Activated CD4-positive, alpha-beta T cell treated with anti-CD3 and anti-CD28 coated beads, Interleukin-2, amount 50 U/mL, for 1 hour (primary cell): ENCODE measurements at places on chromosomes 5 and 9.
A peak's percentile ranks its signal among the peaks of the same experiment; 100 is the strongest.

GRCh38 chr5:168948746-168949145 lies 352.2 kb downstream of the SLIT3 start:
- DNase-seq = no peak

DNA sequence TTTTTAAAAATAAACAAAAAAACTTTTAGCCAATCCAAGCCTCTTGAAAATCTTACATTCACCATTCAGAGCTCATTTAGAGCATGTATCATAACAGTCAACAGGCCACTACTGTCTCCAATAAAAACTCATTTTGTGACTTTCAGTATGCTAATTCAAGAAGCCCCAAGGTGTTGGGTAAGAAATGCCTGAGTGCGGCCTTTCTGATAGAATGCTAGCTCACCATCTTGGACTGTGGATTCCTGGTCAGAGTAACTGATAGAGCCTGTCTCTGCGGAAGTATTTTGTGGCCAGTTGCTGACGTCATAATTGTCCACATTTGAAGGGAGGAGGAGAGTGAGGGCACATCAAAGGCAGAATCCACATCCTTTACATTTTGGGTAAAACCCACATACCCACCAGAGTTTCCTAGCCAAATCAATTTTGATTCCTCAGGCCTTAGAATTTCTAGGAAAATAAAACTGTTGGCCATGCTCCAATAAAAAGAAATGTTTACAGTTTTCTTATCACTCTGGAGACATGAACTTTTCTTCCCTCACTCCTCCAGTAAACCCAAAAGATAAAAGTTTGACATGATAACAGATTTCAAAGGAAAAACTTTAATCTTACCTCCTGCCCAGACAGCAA lies 41.1 kb upstream of the ERCC6L2 start:
- no peak for DNase-seq

DNA sequence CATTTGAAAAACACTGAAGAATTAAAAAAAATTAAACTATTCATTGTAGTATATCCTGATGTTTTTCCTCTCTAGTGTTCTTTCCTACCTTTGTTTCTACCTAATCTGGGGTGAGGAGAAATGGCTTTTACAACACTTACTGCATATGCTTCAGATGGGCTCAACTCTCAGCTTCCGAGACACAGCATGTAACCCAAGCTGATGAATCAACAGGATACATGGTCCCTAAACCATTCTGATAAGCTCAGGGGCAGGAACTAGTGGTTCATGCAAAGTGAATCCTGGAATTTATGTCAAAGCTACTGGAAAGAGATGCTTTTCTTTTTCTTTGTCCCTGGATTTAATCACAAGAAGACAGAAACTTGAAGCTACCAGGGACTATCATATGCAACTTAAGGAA lies 672.5 kb upstream of the RORB start:
- DNase-seq = no peak

DNA sequence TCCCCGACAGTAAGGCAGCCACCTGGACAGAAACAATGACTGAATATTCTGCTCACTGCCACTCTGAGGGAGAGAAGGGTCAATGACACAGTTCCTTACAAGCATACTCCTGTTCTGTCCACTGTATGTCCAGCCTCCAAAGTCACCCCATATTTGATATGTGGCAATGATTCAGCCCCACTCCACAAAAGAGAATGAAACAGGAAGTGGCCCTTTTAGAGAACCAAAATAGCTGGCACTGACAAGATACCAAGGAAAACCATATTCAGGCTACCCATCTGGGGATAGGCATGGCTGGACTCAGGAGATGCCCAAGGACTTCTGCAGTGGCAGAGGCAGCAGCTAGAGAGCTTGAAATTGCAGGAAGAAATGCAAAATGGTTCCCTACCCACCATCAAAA lies 12.8 kb upstream of the GFRA3 start:
- DNase-seq = no peak

- no peak for DNase-seq
These were observed 84.9 kb upstream of the NR3C1 start for GRCh38 chr5:143488381-143488780.

- no peak for DNase-seq
These were observed 537.4 kb downstream of the TAF11L14 start for GRCh38 chr5:18171684-18172083.

DNA sequence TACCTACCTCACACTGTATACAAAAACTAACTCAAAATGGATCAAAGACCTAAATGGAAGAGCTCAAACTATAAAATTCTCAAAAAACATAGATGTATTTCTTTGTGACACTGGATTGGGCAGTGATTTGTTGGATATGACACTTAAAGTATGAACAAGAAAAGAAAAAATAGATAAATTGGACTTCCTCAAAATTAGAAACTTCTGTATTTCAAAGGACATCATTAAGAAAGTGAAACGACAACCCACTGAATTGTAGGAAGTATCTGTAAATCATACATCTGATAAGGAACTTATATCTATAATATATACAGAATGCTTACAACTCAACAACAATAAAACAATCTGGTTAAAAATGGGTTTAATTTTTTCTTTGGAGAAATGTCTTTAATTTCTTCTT lies 96.7 kb downstream of the NRG2 start:
- DNase-seq = no peak

- no peak for DNase-seq
These were observed 30.2 kb upstream of the SEMA6A start for GRCh38 chr5:116604805-116605204.

- no peak for DNase-seq
These were observed 346.4 kb downstream of the ARL15 start for GRCh38 chr5:53963958-53964357.

- DNase-seq = no peak
These were observed 19.1 kb downstream of the GALNT10 start for GRCh38 chr5:154209591-154210081.

DNA sequence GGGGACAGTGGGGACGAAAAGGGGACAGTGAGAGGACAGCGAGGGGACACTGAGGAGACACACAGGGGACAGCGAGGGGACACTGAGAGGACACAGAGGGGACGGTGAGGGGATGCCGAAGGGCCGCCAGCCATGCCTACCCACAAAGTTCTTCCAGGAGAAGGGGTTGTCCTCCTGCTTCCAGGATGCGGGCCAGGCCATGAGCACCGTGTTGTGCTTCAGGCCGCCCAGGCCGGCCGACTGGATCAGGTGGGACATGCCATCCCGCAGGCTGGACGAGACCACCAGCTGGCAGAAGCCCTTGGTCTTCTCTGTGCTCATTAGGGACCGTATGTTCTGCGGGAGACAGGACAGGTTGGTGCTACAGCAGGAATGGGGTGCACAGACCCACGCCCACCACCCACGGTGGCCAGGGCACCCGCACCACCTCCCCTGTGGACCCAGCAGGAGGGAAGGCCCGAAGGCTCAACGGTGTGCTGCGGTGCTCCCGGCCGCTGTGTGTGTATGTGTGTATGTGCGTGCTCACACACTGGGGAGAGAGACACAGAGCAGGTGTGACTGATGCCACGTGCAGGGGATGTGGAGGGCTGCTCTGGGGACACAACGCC lies 46.6 kb downstream of the SLC12A7 start:
- no peak for DNase-seq

- no peak for DNase-seq
These were observed 8.8 kb downstream of the KCNV2 start for GRCh38 chr9:2725898-2726649.

DNA sequence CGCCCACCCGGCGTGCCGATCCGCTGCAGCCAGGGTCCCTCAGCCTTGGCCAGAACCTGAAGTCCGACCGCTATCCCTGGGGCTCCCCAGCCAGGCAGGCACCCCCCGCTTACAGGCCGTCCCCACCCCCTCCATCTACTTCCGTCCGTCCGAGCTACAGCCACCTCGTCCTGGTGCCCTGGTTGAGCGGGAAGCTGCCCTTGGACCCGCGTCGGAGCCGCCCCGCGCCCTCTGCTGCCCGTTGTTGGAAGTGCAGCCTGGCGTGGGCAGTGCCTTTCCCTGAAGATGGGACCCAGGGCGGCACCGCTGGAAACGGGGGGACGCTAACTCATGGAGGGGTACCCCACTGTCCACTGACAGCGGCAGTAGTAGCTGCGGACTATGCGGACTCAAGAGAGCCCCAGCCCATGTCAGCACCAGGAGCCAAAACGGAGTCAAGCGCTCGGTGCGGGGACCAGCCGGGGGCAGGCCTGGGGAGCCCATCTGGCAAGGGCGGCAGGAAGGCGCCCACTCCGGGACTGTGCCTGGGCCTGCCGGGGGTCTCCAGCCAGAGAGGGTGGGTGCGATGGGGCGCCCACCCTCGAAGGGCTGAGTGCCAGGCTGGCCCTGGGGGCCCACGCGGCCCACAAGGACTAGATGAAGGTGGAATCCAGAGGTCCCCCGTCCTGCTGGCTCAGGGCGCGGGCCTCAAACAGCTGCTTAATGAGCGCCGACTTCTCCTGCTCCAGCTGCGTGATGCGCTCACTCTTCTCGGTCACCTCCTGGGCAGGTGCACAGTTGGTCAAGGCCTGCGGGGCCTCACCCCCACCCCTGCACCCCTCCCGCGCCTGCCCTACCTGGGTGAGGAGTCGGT lies 6.1 kb downstream of the SAPCD2 start:
- DNase-seq = peak; percentile 57

DNA sequence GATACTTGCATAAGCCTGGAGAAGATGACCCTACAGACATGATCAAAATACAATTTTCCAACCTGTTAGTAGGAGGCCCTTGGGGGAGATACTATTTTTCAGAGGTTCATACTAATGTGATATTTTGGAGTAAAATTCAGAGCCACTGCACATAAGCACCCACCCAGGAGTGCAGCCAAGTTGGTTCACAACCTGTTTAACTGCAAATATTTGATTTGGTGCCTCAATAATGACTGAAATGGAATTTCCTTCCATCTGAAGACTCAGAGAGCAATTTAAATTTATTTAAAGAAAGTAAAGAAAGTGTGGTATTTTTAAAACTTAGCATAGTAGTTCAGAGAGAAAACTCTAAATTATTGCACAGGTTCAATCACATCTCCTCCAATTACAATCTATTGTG lies 77.5 kb upstream of the FBN2 start:
- no peak for DNase-seq

DNA sequence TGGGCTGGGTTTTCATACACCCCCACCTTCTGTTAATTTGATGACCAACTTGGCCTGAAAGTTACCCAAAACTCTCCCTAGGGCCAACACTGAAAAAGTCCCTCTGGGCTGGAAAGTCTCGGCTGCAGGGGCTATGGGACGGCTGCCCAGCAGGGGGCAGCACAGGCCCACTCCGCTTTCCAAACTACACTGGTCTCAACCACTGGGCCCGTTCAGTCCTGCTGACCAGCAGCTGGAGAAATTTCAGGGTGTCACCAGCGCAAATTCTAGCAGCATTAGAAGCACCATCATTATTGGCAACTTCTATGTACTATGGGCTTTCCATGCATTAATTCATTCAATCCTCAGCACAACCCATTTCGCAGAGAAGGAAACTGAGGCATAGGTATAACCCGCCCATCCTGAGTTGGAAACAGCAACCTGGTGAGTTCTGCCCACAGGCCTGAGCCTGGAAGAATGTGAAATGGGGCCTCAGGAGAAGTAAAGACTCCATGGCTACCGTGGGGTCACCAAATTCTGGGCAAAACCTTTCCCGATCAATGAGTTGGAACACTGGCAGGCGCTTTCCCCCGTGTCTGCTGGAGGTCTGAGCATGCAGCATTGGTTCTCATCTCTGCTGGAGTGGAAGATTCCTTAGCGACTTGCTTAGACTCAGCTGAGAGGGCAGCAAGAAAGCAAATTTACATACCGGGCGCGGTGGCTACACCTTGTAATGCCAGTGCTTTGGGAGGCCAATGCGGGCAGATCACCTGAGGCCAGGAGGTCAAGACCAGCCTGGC lies 9.7 kb downstream of the ORM2 start:
- peak; percentile 50 for DNase-seq

DNA sequence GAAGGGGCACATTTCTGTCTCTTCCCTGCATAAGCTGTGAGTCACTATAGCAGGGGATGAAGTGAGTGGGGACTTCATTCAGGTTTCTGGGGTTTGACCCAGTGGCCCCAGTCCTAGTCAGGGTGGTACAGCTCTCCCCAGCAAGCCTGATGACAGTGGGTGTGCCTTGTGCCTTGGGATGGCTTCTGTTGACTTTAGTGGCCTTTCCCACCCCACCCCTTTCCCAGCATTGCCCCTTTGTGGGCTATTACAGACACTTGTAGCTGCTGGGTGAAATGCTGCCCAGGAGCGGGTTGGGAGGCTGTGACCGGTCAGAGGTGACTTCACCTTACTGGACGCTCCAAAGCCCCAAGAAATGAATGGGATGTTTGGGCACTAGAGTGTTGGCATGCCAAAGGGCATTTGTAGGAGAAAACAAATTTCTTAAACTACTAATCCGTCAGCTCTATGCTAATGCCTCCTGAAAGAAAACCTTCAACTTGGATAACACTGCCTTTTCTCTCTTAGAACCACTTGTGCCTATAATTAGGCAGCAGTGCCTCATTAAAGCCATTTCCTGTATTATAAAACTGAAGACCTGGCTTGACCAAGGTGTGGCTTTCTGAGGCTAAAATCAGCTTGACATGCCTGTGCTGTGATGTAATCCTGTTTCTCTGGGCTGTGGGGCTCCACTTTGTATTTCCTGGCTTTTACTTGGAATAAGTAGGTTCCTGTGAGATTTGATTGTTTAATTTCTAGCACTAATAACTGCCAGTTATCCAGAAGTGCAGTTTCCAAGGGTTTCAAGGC lies 119.0 kb upstream of the SLC25A48 start:
- DNase-seq = no peak

- no peak for DNase-seq
These were observed 99.4 kb upstream of the C9orf72 start for GRCh38 chr9:27672718-27673117.

DNA sequence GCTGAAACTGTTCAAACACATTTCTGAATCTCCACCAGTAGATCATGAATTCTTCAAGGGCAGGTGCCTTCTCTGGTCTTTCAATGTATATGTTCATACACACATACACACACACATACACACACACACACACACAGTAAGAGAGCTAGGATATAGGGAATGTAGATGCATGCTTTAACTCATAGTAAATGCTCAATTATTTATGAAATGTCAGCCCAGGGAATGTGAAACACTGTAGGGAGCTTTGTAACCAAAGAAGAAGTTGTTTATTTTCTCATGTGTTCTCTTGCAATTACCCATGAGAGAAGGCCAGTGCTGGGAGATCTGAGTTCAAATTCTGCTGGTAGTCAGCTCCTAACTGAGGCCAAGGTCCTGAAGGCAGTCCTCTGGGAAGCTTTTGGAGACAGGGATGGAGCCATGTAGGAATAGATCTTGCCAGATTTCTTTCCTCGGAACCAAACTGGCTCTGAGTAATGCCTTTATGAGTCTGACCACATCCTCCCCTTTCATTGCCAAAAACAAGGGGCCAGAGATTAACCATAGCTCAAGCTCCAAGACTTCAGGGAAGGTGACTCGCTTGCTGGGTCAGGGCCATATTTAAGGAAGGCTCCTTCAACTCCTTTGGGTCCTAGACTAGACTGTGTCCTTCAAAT lies 487.0 kb upstream of the TNC start:
- DNase-seq = no peak

DNA sequence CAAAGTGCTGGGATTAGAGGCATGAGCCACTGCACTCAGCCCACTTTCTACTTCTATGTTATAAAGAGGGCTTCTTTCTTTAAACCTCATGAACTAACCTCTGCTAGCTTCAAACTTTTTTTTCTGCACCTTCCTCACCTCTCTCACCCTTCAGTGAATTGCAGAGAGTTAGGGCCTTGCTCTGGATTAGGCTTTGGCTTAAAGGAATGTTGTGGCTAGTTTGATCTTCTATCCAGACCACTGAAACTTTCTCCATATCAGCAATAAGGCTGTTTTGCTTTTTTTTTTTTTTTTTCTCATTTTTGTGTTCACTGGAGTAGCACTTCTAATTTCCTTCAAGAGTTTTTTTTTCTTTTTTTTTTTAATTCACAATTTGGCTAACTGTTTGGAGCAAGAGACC lies 216.4 kb upstream of the MAP3K1 start:
- no peak for DNase-seq

- DNase-seq = no peak
These were observed 211.1 kb upstream of the IRX1 start for GRCh38 chr5:3384531-3384930.
